ENCODE measurements at places on chromosomes 13 and 19.

DNA sequence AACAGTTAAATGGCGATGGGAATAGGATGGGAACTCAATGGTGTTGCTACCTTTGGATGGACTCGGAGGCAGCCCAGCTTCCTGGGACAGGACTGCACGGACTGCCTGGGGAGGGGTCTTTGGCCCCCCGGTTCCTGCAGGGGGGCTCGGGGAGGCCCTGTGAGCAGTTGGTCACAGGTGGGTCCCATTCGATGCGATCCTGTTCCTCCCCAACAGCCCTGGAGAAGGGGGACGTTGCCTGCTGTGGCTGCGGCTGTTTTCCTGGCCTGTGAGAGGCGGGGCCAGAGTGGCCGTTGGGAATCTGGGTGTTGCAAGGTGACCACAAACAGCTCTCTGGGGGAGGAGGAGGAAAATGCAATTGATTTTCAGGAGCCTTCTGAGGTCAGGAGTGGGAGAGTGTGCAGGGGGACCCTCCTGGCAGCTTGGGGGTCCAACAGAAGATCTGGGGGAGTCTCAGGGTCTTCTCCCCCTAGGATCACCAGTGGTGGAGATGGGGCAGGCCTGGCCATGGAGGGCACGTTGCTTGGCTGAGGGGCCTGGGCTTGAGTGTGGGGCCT is 1.9 kb upstream of the PLPPR3 start:
- DNase-seq = no peak

- DNase-seq = no peak
These were observed 1597.1 kb upstream of the MIR17HG start for GRCh38 chr13:89750371-89750770.

DNA sequence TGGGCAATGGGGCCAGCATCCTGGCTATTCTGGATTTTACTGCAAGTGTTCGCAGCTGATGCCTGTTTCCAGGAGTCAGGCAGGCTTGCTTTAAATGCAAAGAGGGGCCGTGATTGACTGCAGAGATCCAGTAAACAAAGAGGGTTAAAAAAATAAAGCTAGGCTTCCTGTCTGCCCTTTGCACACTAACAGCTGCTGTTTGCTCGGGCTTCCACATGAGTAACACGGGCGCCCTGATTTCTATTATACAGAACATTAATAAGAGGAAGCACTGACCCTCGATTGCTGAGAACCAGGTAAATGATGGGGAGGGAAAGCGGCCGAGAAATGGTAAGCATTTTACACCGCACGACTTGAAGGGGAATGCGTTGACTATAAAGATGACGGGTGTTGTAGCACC is 254.2 kb upstream of the ZNF507 start:
- no peak for DNase-seq

- DNase-seq = peak; percentile 41
These were observed 192.0 kb upstream of the SOX1 start for GRCh38 chr13:111874981-111875380.

GRCh38 chr13:100887729-100888151 is 213.1 kb upstream of the TMTC4 start:
- no peak for DNase-seq

DNA sequence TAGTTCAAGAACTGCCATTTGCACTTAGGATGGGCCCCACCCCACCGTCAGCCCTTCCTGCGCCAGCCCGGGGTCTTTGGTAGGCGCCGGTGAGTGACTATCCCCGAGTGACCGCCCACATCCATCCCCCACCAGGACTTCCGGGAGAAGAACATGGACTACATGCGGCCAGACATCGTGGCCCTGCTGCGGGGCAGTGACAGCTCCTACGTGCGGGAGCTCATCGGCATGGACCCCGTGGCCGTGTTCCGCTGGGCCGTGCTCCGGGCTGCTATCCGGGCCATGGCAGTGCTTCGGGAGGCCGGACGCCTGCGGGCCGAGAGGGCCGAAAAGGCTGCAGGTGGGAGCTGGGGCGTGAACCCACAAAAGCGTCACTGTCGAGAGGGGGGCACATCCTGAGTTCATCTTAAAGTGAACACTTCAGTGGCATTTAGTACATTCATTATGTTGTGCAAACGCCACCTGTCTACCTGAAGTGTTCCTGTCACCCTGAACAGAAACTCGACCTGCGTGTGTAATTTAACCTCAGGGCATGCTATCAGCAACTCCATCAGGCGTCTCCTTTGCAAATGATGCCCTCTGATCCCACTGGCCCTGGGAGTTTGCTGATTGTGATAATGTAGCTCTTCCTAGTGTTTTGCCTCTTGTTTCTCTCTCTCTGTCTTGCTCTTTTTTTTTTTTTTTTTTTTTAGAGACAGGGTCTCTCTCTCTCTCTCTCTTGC is 42.4 kb upstream of the USE1 start:
- DNase-seq = no peak

DNA sequence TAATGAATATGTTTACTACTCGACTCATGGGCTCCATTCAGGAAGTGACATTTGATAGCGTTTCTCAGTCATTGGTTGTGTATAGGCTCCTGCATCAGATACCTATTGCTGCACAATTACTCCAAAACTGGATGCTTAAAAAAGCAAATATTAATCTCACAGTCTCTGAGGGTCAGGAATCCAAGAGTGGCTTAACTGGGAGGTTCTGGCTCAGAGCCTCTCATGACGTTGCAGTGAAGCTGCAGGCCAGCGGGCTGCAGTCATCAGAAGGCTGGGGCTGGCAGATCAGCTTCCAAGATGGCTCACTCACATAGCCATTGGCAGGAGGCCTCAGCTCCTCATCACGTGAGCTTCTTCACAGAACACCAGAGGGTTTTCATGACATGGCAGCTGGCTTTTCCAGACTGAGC is 525.1 kb upstream of the NBEA start:
- DNase-seq = peak; percentile 64

DNA sequence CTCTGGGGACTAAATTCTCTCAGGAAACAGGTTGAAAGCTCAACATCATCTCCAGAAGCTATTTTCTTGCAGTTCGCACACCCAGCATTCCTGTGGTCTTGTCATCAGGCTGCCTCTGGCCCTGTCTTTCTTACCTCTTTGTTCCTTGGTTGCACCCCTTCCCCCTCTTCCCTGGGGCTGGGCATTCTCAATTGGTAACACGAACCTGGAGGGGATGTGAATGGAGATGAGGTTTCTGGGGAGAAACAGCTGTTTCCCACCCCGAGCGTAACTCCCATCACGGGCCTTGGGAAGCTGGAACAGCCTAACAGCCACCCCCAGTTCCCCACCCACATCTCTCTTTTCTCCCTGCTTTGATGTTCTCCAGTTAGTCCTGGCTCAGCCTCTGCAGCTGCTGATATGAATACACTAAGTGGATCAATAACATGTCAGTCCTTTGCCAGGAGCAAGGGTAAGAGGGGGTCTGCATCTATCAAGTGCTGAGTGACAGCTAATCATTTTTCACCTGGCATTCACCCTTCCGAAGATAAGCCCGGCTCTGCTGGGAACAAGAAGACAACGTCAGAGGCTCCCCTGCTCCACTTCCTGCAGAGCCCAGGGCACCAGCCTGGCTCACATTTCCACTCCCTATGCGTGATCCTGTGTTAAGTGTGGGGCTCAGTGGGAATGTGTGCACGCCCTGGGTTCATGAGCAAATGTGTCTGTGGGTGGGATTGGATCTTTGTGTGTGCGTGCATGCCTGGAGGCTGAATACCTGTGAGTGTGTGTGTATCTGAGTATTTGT is 74.0 kb upstream of the KCTD15 start:
- DNase-seq = no peak

GRCh38 chr13:26425443-26426358 is 131.8 kb upstream of the WASF3 start:
- no peak for DNase-seq

DNA sequence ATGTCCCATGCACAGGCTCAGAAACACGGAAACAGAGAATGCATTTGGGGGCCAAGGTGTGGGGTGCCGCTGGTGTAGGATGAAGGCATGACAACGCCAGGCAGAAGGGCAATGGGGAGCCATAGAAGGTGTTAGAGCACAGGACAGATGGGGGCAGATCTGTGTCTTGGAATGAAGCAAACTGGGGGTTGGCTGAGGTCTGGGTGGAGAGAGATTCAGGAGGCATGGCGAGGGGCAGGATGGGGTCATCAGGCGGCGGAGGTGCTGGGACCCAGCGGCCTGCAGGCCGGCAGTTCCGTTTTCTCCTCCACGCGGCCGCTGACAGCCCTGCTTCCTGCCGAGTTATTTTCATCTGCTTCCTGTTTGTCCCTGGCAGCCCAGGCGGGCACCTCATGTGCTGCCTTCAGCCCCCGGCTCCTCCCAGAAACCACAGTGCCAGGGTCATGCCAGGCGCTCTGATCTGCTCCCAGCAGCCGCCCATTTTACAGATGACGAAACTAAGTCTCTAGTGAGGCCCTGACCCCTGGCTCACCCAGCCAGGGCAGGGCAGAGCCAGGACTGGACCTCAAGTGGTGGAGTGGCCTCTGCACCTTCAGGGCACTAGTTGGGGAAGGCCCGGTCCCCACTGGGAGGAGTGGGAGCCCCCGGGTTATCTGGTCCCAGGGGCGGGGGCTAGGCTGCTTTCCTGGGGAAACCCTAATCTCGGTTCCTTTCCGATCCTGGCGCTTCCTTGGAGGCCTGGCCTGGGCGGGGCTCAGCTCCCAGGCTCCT is 2.2 kb downstream of the ARHGAP45 start:
- peak; percentile 55 for DNase-seq

- DNase-seq = no peak
These were observed 13.2 kb downstream of the LNX2 start for GRCh38 chr13:27607125-27607524.

DNA sequence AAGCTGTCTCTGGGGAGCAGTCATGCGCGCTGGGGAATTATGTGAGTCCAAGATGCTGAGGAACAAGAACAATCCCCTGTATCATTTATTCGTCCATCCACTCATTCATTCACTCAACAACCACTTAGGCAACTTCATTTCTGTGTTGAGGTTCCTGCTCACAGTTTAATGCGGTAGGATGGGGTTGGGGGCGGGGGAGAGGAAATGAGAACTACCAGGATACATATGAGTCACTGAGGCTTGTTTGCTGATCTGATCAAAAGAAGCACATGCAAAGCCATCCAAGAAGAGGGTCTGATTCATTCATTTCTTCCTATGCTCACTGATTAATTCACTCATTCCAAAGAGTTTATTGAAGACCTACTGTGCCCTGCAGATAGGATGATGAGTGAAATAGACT is 20.9 kb downstream of the ZNF536 start:
- no peak for DNase-seq

GRCh38 chr13:33757713-33758112 is 60.2 kb upstream of the RFC3 start:
- no peak for DNase-seq

GRCh38 chr13:48263196-48263595 is 30.2 kb downstream of the ITM2B start:
- no peak for DNase-seq

- DNase-seq = no peak
These were observed 80.9 kb upstream of the ADGRE5 start for GRCh38 chr19:14300303-14300702.

DNA sequence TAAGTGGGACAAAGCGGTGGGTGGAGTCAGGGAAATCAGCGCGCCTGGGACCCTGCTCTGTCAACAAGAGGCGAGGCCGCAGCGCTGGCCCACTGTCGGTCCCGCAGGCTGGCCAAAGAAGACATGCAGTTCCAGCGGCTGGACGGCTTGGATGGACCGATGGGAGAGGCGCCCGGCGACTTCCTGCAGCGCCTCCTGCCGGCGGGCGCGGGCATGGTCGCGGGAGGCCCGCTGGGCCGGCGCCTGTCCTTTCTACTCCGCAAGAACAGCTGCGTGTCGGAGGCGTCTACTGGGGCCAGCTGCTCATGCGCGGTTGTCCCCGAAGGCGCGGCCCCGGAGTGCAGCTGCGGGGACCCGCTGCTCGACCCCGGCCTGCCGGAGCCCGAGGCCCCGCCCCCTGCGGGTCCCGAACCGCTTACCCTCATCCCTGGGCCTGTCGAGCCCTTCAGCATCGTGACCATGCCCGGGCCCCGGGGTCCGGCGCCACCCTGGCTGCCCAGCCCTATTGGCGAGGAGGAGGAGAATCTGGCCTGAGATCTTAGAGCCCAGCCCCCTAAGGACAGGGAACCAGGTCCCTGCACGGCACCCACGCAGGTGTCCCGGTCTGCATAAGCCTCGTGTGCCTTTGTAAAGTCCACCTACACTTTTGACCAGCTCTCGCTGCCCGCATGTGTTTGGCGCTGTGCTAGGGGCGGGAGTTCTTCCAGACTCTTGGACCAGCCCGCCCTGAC is 6.1 kb downstream of the BEST2 start:
- DNase-seq = no peak

DNA sequence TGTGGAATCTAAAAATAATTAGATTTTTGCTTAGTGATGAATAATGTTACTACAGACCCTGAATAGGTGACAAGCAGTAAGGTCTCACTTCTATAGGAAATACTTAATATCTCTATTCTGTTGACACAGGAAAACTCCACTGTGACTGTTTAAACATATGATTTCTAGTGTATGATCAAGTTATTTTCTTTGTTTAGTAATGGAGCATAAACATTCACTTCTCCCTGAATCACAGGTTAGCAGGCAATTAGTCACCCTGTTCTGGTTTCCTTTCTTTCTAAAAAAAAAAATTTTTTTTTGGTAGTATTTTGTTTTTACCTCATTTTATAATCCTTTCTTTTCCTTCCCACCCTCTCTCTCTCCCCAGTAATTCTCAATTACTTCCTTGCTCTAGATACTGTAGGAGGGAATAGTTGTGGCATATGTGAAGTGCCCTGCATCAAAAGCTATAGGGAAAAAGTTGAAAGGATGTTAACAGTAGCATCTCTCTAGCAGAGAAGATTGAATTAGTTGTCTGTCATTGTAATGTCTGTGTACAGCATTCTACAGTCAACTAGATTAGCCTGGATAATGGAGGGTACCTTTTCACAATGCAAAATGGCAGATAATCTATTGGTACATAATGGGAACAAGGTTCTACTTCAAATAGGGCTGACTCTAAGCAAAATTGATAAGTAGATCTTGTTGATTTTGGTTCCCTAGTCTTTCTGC is 3.5 kb downstream of the HS6ST3 start:
- no peak for DNase-seq

DNA sequence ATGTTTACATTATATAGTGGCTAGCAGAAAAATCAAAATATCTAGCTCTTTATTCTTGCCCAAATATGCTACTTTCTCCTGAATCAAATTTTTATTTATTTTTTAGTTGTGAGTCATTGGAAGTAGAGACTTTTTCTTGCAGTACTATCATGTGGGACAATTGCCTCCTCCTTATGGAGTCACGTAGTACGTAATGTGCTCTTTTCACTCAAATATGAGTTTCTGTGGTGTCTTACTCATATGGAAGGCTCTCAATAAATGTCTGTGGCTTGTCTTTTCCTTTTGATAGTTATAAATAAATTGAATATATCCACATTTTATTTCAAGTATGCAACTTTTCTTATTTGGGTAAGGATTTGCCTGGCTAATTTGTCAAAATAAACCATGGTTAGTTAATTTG is 1411.0 kb upstream of the SLC10A2 start:
- no peak for DNase-seq

DNA sequence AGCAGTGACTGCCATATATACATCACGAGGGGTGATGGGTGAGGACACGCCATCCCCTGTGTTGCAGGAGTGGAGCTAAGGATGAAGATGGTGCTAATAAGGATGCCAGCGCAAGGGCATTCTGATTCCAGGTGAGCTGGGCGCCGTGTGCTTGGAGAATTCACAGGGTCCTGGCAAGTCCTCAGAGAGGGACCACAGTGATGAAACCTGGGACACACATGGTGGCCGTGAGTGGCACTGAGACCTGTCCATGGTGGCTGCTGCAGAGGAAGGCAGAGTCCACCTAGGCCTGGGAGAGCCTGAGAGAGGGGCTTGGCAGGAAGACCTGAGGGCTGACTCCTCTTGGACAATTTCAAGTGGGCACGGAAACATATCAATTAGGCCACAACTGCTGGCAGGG is 65.2 kb downstream of the RFX2 start:
- no peak for DNase-seq
